Mesothelial cell of epicardium (in vitro differentiated cells): ENCODE measurements at places on chromosomes 1 and 21.

DNA sequence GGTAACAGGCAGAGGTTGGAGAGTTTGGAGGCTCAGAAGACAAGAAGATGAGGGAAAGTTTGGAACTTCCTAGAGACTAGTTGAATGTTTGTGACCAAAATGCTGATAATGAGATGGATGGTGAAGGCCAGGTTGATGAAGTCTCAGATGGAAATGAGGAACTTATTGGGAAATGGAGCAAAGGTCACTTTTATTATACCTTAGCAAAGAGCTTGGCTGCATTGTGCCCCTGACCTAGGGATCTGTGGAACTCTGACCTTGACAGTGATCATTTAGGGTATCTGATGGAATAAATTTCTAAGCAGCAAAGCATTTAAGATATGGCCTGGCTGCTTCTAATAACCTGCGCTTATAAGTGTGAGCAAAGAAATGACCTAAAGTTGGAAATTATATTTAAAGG, 17.2 kb downstream of the FAM3B start:
- no peaks in the 10 kb centered on the region for H3K4me1 ChIP-seq
- no peaks in the 10 kb centered on the region for H3K36me3 ChIP-seq
- H3K27me3 ChIP-seq, result peaks cover 7% of the 10 kb centered on the region
- no peak overlapping the region for H3K4me3 ChIP-seq

DNA sequence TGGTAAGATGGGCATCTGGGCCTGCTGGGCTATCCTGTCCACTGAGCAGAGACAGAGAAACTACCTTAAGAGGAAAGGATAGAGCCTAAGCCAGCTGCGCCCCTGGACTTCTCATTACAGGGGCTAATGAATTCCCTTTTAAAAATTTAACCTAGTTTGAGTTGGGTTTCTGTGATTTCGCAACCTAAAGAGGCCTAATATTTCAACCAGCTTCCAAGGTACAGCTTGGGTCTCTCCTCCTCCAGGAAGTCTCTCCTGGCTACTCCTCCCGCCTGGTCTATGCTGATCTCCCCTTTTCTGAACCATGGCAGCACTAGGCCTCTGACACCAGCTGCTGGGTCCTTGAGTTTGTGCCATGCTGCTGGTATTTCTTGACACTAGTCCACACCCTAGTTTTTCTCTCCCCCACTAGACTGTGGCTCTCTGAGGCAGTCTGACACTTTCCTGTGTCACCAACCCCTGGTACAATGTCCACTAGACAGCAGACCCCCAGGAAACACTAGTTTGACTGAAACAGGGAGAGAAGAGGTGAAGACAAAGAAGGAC, 29.0 kb upstream of the TCEA3 start:
- H3K27ac ChIP-seq, result no peak overlapping the region
- peaks cover 24% of the 10 kb centered on the region for H3K4me1 ChIP-seq
- DNase-seq, result no peak
- no peaks in the 10 kb centered on the region for H3K27me3 ChIP-seq

- no peaks in the 10 kb centered on the region for H3K36me3 ChIP-seq
- H3K27me3 ChIP-seq, result no peaks in the 10 kb centered on the region
- no peaks in the 10 kb centered on the region for H3K4me1 ChIP-seq
- DNase-seq, result no peak
These were observed 1632.3 kb downstream of the KCNT2 start for GRCh38 chr1:194975913-194976312.

DNA sequence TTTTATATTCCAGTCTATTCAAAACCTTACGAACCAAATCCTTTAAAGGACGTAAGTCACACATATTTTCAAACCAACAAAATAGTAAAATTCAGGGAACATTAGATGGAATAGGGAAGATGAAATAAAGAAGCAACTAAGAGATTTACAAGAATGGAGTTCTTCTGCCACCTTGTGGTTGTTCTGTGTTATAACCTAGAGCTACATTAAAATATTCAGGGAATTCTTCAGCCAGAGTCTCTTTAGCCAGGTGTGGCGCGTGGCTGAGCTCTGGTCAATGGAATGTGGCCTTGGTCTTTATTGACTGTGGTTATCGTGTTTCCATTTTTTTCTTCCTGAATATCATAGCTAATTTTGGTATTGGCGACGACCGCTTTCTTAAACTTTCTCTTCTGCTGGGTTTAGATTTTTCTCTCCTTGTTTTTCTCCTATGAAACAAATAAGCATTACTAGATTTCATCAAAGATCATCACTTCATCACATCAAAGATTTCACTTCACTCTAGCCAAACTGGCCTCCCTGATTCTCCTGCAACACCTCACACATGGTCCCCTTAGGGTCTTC, 221.3 kb downstream of the MRPL39 start:
- peaks cover 4% of the 10 kb centered on the region for H3K4me1 ChIP-seq
- H3K27ac ChIP-seq, result no peak overlapping the region
- no peak for DNase-seq
- no peaks in the 10 kb centered on the region for H3K36me3 ChIP-seq
- H3K27me3 ChIP-seq, result peaks cover 18% of the 10 kb centered on the region
- no peak overlapping the region for H3K4me3 ChIP-seq

DNA sequence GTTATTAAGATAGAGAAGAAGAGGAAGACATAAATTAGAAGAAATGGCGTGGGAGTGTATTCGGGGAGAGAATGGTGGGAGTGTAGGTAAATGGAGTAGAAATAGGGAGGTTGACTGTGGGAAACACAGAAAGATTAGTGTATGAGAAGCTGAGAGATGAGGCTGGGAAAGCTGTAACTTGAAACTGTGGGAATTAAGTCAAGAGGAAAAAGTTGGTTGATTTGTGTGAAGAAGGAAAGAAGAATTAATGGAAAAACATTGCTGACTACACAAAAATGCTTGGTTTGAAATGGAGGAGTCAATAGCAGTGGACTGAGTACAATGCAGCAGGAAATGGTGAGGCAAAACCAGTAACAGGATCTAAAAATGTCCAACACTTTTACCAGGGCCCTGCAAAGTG, 448.3 kb downstream of the PTPRC start:
- H3K4me1 ChIP-seq, result peaks cover 19% of the 10 kb centered on the region
- H3K27ac ChIP-seq, result peak overlapping the region; percentile 23
- H3K27me3 ChIP-seq, result no peaks in the 10 kb centered on the region
- no peak overlapping the region for H3K4me3 ChIP-seq
- DNase-seq, result no peak
- H3K36me3 ChIP-seq, result no peaks in the 10 kb centered on the region

- H3K27ac ChIP-seq, result no peak overlapping the region
These were observed 229.6 kb upstream of the KIAA0040 start for GRCh38 chr1:175422156-175422555.

DNA sequence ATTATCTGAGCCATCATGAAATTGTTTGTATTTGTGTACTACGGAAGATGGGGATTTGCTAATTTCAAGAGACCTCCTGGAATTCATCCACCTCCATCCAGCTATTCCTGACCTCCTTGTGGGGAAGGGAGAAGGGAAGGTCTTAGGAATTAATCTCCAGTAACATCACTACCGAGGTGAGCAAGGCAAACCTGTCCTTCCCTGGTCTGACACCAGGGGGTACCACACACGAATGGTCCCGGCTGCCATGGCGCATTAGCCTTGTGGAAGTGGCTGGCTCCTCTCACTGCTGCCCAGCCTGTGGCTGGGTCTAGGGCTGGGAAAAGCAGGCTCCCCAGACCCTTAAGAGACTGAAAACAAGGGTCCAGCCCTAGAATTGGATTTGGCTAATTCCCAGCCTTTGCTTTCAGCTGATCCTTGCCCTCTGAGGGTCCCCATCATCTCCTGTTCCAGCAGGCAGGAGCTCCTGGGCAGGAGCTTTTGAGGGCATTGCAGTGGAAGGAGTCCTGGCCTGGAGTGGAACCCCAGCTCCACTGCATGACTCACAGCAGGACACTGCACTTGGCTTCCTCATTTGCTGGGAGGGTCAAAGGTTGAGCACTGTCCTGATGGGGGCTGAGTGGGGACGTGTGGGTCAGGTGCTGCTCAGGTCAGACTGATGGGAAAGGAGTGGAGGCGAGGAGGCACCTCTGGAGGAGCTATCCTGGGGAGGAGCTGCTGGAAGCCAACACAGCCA, 34.8 kb downstream of the RIMS3 start:
- H3K4me1 ChIP-seq, result peaks cover 8% of the 10 kb centered on the region
- no peak for DNase-seq
- no peaks in the 10 kb centered on the region for H3K27me3 ChIP-seq
- H3K36me3 ChIP-seq, result peaks cover 5% of the 10 kb centered on the region
